ENCODE measurements at places on chromosomes 4 and X.

DNA sequence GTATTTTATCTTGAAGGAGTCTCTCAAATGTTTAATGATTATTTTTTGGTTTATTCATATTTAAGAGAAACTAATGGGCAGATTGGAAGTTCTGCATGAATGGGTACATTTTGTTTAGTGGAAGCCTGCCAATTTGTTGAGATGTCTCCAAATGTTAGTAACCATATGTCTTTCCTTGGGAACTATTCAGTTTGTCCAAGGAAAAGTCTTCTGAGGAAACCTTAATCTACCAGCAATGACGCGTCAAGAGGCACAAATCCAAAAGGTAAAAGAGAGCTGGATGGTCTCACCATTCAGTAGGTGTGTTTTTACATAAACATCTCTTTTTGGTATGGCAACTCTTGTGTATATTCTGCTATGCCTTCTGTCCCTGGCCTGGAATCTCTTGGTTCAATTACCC lies 37.4 kb upstream of the NDST3 start:
- no peak for DNase-seq

DNA sequence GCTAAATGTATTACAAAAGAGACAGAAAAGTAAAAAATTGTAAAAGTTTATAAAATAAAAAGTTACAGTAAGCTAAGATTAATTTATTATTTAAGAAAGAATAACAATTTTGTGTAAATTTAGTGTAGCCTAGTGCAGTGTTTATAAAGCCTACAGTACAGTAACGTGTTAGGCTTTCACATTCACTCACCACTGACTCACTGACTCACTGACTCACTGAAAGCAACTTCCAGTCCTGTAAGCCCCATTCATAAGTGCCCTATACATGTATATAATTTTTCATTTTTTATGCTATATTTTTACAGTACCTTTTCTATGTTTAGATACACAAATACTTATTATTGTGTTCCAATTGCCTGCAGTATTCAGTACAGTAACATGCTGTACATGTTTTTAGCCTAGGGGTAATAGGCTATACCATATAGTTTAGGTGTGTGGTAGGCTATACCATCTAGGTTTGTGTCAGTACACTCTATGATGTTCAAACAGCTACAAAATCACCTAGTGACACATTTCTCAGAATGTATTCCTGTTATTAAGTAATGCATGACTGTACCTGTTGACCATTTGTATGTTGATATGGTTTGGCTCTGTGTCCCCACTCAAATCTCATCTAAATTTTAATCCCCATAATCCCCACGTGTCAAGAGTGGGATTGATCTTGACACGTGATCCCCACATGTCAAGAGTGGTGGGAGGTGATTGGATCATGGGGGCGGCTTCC lies 57.9 kb downstream of the CFAP299 start:
- DNase-seq = no peak

GRCh38 chr4:157217708-157218107 lies 2.8 kb upstream of the GRIA2 start:
- DNase-seq = no peak

DNA sequence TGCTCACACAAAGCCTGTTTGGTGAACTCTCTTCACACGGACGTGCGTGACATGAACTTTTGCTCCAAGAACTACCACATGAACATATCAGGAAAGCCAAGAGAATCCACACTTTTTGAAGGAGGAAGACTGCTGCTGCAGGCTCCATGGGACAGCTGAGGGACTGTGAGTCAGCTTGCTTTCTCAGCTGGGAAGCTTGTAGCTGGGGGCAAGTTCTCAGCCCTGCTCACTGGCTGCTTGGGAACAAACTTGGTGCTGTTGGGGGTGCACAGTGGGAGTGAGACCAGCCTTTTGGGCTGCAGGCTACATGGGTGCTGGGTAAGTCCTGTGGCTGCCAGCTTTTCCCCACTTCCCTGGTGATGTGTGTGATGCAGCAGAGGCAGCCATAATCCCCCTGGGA lies 123.9 kb downstream of the ATP8A1 start:
- DNase-seq = no peak

DNA sequence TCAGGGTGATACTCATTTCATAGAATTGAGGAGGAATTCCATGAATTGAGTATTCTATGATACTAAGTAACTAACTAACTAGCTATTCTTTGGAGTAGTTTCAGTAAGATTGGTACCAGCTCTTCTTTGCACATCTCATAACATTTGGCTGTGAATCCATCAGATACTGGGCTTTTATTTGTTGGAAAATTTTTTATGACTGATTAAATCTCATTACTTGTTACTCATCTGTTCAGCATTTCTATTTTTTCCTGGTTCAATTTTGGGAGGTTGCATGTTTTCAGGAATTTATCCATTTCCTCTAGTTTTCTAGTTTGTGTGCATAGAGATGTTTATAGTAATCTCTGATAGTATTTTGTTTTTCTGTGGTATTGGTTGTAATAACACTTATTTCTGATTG lies 70.8 kb upstream of the FREM3 start:
- DNase-seq = no peak

GRCh38 chrX:72282302-72282701 lies 5.3 kb upstream of the RPS4X start:
- DNase-seq = no peak

GRCh38 chr4:189613207-189613606 lies 327.5 kb upstream of the FRG1 start:
- DNase-seq = no peak

DNA sequence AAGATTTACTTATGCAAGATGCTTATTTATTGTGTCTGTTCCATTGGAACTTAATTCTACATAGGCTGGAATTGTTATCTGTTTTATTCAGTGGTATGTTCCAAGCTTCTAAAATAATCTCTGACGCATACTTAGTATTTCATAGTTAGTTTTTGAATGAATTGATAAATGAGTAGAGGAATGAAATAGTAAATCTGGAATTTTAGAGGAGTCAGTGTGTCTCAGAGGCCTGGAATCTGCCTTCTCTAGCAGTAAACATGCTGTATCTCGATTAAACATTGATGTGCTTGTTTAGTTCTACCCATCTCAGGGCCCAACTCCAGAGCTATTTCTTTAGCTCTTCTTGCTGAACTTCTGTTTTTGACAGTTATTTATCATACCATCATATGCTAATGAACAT lies 154.2 kb upstream of the MAGEC2 start:
- DNase-seq = no peak

- no peak for DNase-seq
Measured at GRCh38 chr4:138959097-138959815, 56.3 kb upstream of the NOCT start.

DNA sequence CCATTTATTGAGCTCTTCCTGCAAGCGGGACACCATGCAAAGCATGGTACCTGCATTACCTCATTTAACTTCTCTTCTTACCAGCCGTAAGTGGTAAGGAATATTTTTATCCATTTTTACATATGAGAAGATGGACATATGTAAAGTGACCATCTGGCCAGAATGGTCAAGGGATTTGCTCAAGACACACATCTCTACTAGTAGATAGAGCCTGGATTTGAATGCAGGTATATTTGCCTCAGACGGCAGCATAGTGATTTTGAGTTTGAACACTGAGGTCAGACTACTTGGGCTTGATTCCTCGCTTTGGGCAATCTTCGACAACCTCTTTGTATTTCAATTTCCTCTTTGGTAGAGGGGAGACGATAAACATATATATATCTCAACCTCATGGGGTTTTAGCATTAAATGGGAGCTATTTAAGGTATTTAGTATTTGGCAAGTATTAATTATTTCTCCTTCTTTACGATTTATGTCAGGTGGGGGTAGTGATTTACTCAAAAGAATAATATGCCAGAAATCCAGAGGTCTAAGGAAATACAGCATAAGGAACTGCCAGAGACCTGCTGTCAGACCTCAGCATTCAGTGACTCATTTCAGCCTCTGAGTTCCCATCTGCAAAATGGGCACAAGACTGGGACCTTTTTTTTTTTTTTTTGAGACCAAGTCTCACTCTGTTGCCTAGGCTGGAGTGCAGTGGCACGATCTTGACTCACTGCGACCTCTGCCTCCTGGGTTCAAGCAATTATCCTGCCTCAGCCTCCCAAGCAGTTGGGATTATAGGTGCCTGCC lies 34.6 kb upstream of the CHRNA9 start:
- DNase-seq = no peak

DNA sequence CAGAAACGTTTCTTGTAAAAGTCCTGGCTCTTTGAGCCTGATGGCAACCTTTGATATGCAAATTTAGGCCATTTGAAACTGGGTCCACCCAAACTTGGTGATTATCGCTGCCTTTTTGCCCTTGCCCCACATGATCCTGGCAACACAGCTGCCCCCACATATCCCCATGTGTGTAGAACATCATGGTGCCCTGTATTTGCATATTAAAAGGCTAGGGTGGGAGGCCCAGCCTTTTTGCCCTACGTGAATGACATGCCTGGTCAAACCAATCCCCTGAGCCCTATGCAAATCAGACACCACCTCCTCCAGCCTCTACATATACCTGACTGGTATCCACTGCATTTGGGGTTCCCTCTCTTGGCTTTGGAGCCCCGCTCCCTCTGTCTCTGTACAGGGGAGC lies 202.4 kb downstream of the MAB21L2 start:
- DNase-seq = no peak
